EL (cell line): ENCODE measurements at places on chromosomes 1 and 21.

- no peak for DNase-seq
Measured at GRCh38 chr1:156911577-156912298, 8.7 kb upstream of the LRRC71 start.

DNA sequence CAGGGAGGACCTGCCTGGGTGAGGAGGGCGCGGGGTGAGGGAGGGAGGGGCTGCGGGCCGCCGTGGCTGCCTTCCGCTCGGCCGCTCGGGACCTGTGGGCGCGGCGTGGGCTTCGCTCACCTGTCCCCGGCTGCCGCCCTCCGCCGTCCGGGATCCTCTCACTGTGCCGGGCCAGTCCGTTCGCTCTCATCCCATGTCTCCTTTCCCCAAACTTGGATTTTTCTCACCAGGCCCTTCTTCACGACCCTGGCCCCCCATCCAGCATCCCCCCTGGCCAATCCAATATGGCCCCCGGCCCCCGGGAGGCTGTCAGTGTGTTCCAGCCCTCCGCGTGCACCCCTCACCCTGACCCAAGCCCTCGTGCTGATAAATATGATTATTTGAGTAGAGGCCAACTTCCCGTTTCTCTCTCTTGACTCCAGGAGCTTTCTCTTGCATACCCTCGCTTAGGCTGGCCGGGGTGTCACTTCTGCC, 362 bp downstream of the ZBTB48 start:
- no peak for DNase-seq

- DNase-seq: peak; percentile 36
Measured at GRCh38 chr1:209155546-209155945, 428.0 kb upstream of the CAMK1G start.

DNA sequence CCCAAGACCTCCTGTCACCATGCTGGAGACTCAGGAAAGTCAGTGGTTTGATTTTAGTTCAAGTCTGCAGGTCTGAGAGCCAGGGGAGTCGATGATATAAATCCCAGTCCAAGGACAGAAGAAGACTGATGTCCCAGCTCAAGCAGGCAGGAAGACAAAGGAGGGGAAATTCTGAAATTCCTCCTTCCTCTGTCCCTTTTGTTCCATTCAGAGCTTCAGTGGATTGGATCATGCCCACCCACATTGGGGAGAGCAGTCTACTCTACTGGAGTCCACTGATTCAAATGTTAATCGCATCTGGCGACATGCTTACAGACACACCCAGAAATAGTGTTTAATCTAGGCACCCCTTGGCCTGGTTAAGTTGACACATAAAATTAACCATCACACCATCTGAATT, 7.2 kb upstream of the ADAMTS1 start:
- no peak for DNase-seq

- no peak for DNase-seq
Measured at GRCh38 chr1:206716870-206717673, 32.4 kb downstream of the MAPKAPK2 start.

- DNase-seq: no peak
Measured at GRCh38 chr1:96815914-96816313, 94.3 kb downstream of the PTBP2 start.

DNA sequence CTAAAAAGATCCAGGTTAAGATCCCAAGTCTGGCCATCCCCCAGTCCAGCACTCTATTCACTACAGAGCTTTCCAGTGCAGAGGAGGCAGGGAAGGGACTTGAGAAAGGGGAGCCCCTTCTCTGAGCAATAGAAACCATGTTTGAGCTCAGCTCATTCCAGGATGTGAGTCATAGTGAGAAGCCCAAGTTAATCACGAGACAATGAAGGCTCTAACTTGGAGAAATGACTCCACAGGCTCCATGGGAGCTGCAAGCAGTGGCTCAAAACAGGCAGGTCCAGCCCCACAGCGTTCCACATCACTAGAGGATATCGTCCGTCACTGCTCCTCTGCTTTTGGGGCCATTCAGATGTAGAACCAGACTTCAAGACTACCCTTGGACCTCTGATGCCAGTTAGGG, 59.1 kb downstream of the CAMK2N1 start:
- DNase-seq: peak; percentile 89

DNA sequence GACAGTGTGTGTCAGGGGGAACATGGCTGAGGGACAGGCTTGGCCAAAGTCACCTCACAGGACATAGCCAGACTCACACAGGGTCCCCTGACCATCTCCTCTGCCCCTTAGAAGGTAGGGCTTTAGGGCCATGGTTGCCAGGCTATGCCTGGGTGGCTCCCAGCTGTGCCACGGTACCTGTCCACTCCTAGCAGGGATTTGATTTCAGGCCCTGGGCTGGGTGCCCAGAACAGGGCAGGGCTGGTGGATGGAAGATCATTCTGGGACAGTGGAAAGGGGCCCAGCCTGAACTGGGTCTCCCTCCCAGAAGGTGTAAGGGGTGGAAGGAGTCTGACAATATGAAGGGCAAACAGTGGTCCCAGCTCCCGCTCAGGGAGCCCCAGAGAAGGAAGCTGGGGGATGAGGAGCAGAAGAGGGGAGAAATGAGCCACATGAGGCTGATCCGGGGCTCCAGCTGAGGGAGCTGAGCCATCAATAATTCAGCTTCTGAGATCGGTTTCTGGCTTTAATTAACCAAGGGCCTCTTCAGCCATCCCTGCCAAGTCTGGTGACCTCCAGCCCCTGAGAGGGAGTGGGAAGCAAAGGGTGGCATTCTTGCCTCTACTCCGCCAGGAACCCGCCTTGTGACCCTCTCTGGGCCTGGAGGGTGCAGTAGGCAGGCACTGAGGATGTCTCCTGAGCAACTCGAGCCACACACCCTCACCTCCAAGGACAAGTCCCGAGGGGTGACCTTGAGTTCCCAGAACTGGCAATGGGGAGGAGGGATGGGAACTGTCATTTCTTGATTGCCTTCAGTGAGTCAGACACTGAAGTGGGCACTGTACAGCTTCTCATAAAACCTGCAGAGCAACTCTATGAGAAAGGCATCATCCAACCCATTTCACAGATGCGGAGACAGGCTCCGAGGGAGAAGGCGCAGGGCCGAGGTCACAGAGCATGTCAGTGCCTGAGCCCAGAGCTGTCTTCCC, 2.1 kb downstream of the CD164L2 start:
- no peak for DNase-seq

GRCh38 chr1:207921321-207921720, 10.4 kb upstream of the CD34 start:
- no peak for DNase-seq

- peak; percentile 93 for DNase-seq
Measured at GRCh38 chr1:41783189-41783639, 135.5 kb downstream of the HIVEP3 start.

DNA sequence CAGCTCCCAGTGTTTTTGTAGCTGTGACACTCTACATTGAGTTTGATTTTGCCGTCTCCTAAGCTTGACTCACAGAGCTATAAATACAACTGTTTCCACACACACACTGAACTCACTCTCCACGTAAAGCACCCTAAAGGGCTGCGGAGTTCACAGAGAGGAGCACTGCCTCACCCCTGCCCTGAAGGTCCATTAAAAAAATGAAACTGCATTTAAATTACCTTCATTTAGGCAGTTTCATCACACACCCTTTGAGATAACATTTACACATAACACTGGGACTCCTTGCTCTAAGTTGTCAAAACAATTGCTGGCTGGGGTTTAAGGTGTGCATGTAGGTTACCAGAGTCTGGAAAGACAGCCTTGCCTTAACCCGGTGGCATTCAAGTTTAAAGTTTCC, 137.1 kb upstream of the MAGI3 start:
- DNase-seq: no peak

DNA sequence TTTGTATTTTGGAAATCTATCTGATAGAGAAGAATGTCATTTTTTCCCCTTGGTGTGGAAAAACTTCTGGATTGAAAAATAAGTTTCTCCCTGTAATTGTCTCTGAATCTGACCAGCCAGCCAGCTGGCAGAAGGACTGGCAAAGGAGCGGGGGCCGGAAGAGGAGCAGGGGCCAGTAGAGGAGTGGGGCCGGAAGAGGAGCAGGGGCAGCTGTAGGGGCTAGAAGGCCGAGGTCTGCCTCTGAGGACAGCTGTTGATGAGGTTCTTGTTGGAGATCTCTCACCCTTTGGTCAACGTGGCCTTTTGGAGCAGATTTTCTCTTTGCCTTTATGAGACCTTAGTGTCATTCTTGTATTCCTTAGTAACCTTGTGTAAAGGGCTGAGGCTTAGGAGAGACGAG, 121.8 kb downstream of the GALNT2 start:
- DNase-seq: no peak

DNA sequence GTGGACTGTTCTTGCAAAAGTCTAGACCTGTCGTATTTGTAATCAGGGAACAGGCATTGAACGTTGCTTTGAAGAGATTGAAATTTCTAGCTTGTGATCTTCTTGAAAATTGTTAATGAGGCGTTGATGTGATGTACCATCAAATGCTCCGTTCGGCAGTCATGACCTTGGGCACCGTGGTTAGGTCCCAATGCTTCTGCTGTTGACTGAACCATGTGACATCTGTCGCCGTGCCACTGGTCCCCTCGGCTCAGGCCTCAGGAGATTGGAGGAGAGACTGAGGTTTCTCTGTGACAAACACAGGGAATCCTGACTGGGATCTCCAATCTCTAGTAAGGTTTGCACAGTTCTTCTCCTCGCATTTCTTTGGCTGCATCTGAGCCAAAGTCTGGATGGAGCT, 18.1 kb upstream of the KCNAB2 start:
- DNase-seq: no peak

DNA sequence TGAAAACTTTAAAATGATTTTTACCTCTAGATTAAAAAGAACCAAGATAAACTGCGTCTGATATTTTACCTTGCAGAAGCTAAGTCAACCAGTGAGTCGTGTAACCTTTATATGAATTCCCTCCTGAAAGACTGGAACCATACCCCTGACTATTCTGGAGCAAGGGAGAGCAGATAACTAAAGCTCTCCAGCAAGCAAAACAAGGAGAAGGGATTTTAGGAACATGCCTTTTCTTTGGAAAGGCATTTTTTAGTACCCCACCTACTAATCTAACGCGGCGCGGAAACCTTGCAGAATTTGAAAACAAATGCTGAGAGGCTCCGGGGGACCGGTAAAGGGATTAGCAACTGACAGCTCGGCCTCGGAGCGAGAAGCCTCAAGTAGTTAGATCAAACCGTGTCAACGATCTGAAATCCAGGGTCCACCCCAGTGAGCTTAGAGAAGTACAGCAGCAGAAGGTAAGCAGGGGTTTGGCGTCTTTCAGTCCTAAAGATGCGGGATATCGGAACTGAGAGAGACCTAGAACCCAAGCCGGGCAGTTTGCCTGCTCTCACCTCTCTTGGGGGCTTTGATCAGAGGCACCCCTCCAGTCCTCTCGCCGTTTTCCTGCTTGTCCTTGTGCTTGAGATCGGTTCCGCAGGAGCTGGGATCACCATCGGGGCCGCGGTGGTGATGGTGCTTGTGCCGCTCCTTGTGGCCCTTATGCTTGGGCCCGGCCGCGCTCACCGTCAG, 954 bp downstream of the RSBN1 start:
- peak; percentile 40 for DNase-seq

DNA sequence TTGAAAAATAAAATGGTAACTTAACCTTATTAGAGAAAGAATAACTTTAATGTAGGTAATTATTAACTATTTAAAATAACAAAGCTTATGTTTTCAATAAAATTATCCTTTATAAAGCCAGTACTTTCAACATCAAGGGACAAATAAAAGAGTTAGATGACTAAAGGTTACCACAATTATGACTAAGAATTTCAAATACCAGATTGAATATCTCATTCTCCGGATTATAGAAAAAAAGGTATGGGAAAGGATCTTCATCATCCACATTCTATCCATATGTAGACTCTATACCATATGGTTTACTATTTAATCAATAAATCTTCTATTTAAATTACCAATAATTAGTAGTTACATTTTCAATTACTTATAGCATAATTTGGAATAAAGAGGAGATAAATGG, 62.8 kb downstream of the TOR3A start:
- DNase-seq: peak; percentile 51

DNA sequence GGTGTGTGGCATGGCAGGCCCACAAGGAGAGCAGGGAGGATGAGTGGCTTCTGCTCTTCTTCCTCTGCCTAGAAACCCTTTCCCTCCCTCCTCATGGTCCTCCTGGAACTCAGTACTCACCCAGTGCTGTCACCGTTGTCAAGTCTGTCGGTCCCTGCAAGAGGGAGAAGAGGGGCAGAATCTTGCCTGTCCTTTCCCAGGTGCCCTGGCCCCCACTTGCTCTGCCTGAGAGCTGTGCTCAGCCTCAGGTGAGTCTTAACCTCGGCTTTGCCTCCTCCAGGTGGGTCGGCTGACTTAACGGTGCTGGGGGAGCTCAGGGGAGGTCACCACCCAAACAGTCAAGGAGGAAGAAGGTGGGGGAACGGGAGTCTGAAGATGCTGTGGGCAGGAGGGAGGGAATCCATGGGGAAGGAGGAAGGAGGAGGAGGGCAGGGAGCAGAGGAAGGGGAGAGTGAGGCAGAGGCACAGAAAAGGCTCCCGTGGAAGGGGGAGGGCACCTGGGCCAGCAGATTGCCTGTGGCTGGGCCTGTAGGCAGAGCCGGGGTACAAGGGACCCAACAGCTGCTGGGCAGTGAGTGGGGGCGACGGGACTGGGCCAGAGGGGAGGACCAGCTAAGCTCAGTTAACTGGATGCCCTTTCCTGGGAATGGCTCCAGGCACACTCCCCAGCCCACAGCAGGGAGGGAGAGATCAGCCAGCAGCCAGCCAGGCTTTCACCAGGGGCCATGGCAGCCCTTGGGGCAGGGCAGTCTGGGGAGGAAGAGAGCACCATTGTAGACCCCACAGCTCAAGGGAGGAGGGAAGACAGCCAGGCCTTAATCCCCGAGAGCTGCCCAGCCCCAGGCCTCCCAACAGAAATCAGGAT, 26.3 kb downstream of the CTNNBIP1 start:
- no peak for DNase-seq

DNA sequence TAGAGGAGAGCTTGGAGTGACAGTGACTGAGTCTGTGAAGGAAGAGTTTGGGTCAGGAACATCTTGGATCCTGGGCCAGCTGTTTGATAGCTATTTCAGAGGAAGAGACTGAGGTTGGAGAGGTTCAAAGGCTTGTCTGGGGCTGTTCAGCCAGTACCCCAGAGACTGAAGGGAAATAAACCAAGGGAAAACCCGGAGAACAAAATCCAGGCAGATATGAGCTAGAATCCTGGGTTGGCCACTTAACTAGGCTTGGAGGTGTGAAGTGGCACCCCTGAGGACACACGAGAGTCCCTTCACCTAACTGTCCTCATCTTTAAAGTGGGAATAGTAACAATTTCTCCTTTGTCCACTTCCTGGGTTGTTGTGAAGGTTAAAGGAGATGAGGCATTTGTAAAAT, 23.1 kb upstream of the EPB41 start:
- DNase-seq: no peak

- no peak for DNase-seq
Measured at GRCh38 chr1:221594576-221594975, 147.3 kb downstream of the DUSP10 start.

- DNase-seq: no peak
Measured at GRCh38 chr1:9182784-9183257, 51.8 kb upstream of the H6PD start.

GRCh38 chr1:6205849-6206519, at the start of gene RNF207:
Gene RNF207, plus strand, starts transcription at chr1:6206119. Its CDS starts 417 bp downstream, at chr1:6206536.
- DNase-seq: peak; percentile 83

- no peak for DNase-seq
Measured at GRCh38 chr1:17193222-17194132, 11.5 kb upstream of the PADI1 start.
